ENCODE measurements at places on chromosomes 7 and 10.

- DNase-seq, result no peak
These were observed 64.1 kb downstream of the CFAP58 start for GRCh38 chr10:104417637-104418292.

DNA sequence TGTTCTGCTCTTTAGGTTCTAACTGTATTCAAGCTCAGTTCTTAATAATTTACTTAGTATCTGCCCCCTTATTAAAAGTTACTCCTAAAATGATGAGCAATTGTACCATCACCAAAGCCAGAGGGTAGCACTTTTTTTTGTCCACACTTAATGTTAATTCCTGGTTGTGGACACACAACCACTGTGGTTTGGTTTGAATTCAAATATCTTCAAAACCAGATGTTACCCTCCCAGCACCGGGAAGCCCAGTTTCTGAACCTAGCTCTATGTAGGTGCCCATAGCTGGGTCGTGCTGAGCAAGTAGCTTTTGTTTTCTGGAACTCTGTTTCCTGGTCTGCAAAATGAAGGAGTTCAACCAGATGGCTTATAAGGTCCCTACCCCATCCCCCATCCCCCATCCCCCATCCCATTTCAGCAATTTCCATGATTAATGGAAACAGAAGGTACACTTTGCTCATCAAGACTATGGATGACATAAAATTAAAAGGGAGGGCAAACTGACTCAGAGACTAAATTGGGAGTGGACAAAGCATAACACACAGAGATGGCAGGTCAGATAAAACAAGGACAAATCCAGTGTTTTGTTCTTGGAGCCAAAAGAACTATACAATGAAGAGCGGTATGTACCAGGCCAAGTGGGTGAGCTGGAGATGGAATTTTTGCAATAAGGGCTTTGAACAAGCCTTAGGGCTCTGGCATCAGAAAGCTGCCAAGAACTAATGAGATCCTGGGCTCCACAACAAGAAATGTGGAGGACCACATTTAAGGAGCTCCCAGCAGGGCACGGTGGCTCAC is 56.7 kb downstream of the DLG5 start:
- no peak for DNase-seq

DNA sequence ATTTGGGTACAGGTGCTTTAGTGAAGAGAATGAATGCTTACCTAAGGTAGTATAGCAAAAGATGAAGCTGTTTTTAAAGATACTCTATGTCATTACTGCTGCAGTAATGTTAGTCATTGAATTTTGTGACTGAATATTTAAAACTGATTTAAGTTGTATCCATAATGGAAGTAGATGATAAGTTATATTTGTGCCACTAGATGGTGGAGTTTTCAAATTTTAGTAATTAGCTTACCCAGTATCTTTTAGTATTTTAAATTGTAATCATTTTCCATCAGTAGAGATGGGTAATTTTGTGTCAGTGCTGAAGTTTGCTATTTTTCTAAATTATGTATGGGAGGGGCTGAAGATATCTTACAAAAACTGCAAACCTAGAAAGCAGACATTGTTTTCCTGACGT is 25.2 kb downstream of the HBP1 start:
- DNase-seq, result no peak

GRCh38 chr7:155969192-155969929 is 157.1 kb upstream of the SHH start:
- no peak for DNase-seq

- no peak for DNase-seq
These were observed 648.8 kb upstream of the COBL start for GRCh38 chr7:51965454-51965853.

DNA sequence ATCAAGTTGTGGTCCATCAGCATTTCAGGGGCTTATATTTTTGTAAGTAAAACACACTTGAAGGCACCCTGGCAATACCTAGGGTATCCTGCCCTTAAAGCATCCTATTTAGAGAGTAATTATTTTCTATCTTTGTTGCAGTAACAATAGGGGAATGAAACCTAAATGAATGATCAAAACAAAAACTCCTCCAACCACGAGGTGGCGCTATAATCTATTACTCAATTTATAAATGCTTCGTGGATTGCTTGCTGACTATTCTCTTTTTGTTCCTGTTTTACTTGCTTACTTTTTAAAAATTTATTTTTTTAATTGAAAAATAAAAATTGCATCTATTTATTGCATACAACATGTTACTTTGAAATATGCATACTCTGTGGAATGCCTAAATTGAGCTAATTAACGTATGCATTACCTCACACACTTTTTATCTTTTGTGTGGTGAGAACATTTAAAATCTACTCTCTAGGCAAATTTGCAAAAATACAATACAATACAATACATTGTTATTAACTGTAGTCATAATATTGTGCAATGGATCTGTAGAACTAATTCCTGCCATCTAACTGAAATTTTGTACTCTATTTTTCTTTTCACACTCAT is 147.7 kb upstream of the BMPER start:
- peak; percentile 8 for DNase-seq

Measured in CD4-positive, alpha-beta T cell treated with Interleukin-17A for 1 hour (primary cell).